ENCODE measurements at places on chromosomes 7 and 10. TPM values are rescaled to one million over a fixed set of nuclear protein-coding genes. Genes with fewer than 3 reads are reported as not detected.

GRCh38 chr10:48336978-48337599 is 30.6 kb downstream of the MAPK8 start:
- no peak for DNase-seq

JCAD gene
- total RNA-seq = 2.2 TPM

NEUROG3 gene
- 2.0 TPM for total RNA-seq

XRCC2 gene
- 21.2 TPM for total RNA-seq

BAG3 gene
- total RNA-seq = 16.8 TPM

SYT15B gene
- total RNA-seq = 0.32 TPM

Data from WTC11 (cell line).